Esophagus squamous epithelium (tissue), 5 donors: ENCODE measurements at places on chromosomes 7 and 10.
A peak's percentile ranks its signal among the peaks of the same experiment; 100 is the strongest.

DNA sequence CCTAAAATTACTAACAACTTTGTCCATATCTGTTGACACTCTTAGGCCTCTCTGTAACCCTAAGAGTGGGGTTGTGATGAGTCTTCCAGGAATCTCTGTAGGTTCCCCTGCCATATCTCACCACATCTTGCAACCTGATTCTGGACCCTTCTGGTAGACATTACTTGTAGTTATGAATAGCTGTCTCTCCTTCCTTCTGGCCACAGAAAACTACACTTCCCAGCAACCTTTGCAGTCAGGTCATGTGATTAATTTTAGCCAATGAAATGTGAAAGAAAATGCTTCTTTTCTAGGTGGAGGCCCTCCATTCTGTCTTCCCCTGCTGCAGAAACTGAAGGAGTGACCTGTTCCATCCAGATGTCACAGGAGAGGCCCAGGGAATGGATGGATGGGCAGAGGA is 147.6 kb upstream of the AOAH start:
- DNase-seq, result no peak

GRCh38 chr10:128044186-128044585 is 82.0 kb downstream of the MKI67 start:
- no peak for DNase-seq

- DNase-seq, result no peak
Observed at GRCh38 chr10:110817614-110818013, 54.1 kb upstream of the PDCD4 start.

DNA sequence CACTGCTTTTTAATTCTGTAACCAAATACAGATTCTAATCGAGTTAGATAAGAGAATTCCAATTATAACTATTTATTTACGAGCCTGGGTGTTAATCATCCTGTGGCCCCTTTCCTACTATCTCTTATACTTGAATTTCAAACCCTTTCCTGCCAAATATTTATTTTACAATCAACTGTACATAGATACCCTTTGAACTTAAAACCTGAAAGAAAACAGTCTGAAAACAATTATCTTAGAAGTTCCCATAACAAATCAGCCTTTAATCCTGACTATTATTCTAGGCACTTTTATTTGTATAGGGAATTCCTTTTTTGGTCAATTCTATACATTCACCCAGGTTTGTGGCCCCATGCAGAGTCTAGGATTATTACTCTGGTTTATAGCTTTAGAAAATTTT is 10.6 kb upstream of the GPR37 start:
- no peak for DNase-seq

- no peak for DNase-seq
Observed at GRCh38 chr10:114632869-114633715, 25.0 kb downstream of the ABLIM1 start.

GRCh38 chr7:77293046-77293445 is 93.4 kb upstream of the FGL2 start:
- no peak for DNase-seq

GRCh38 chr7:152702-153391 is 39.5 kb upstream of the FAM20C start:
- DNase-seq, result no peak

DNA sequence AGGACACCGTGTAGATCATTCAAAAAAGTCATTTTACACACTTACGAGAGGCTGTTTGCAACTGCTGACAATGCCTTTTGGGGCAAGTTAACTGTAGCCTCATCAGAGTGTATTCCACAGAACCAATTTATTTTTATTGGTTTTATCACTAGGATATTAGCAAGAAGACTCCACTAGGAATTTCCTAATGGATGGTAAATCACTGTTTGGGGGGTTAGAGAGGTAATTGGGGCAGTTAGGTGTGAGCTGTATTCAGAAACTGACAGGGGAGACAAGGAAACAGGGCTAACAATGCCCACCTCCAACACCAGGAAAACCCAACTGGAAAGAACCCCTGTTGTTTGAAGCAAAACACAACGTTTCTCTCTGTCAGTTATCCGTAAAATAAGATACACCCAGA is 383.0 kb upstream of the SHH start:
- no peak for DNase-seq

DNA sequence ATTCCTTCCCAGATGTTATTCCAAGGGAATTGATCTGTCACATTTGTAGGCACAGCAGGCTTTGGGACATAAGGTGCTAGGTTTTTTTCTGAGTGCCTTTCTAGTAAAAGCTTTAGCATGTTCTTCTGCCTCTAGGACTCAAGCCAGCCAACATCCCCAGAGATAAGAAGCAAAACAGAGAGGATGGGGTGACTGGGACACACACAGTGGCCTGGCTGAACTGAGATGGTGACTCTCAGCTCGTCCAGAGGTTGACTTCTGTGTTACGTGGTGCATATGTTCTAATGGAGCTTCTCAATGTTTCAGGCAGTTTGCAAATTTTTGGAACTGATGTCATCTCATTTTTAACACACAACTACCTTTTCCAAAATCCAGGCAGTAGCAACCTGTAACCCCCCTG is 188.1 kb upstream of the CELF2 start:
- no peak for DNase-seq

- peak; percentile 35 for DNase-seq
Observed at GRCh38 chr10:91409869-91410637, at the start of gene HECTD2. Gene HECTD2, plus strand, starts transcription at chr10:91410344. Its CDS starts 95 bp downstream, at chr10:91410439.

- no peak for DNase-seq
Observed at GRCh38 chr7:92034116-92034515, 93.5 kb downstream of the AKAP9 start.

GRCh38 chr7:150648353-150649079 is 16.3 kb upstream of the GIMAP6 start:
- DNase-seq, result no peak

GRCh38 chr7:157007470-157008066 is 2.9 kb downstream of the MNX1 start:
- no peak for DNase-seq

DNA sequence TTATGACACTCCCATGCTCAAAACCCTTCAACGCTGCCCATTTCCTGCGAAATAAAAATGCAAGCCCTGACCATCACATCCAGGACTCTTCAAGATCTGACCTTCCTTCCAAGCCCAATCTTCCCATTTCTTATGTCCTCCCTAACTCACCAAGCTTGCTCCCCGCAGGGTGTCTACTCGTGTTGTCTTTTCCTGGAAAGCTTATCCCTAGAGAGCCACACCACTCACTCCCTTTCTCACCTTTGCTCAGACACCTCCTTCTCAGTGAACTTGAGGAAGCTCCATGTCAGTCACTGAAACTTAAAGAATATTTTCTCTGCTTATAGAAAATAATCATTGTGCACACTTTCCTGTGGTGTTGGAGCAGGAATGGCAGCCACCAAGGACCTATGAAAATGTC is 54.4 kb upstream of the CACNB2 start:
- DNase-seq, result no peak

GRCh38 chr10:60456053-60456452 is 66.4 kb upstream of the ANK3 start:
- DNase-seq, result no peak

GRCh38 chr7:83468251-83468739 is 180.6 kb downstream of the SEMA3E start:
- DNase-seq, result no peak

DNA sequence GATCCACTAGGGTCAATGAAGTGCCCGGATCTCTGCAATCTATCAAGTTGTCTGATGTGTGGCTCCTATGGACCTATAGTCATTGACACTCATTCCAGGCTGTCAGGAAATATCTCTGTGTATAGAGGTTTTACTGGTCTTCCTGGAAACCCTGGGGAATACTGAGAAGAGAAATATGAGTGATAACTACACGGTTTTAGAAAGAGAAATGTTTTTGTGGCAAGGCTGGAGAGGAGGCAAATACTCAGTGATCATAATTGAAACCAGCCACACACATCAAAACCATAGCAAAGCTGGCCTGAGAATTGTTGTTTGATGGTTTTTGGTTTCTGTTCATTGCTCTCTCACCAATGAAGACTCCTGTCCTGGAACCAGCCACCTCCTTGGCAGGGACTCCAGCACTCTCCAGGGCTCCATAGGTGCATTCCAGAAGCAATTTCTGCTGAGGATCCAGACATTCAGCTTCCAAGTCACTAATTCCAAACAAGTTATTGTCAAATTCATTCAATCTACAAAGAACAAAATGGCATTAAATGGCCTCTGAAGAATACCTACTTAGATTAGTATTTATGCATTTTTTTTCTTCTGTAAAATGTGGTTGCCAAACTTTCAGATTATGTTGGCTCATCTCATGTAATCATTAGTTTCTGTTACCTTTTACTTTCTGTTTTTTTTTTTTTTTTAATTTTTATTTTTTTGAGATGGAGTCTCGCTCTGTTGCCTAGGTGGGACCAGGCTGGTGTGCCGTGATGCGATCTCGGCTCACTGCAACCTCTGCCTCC is 108.6 kb upstream of the ABI1 start:
- no peak for DNase-seq

DNA sequence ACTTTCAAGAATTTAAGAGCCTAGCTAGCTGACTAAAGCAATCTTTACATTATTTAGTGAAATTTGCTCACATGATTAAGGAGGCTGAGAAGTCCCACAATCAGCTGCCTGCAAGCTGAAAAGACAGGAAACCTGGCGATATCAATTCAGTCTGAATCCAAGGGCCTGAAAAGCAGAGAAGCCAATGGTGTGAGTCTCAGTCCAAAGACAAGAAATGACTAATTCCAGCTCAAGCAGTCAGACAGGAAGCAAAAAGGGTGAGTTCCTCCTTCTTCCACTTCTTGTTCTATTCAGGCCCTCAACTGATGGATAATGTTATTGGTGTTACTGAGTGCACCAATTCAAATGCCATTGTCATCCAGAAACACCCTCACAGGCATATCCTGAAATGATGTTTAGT is 1231.6 kb upstream of the CELF2 start:
- DNase-seq, result no peak

DNA sequence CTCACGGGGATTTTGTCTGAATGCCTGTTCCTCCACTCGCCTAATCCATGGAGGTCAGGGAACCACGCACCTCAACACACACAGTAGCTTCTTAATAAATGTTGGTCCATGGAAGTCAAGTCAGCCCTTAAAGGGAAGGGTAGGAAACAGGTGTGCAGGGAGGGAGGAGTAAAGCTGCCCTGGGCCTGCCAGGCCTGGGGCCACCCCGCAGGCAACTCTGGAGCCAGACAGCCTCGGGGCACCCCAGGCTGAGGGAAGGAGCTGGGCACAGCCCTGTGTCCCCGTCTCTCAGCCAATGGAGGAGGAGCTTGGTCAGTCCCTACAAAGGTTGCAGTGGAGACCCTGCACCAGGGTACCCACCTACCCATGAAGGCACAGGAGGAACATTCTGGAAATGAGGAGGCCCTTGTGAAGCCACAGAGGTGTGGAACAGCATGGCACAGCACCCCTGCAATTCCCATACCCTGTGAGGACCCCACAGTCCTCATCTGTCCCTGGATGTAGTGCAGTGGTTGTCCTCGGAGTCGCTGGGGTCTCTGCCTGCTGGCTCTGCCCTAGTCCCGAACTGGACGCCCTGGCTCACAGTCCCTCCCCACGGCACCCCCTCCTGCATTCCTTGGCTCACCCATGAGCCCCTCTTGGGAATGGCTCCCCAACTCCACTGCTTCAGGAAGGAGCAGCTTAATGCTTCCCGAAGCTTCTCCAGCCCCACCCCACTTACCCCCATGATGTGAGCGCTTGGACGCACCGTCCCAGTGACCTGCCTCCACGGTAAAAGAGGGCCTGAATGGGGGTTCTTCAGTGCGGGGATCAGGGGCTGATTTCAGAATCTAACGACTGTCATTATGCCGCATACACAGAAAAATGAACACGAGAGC is 79.2 kb upstream of the INSIG1 start:
- no peak for DNase-seq
